ENCODE measurements at places on chromosomes 16 and 17. TPM values are rescaled to one million over a fixed set of nuclear protein-coding genes. Genes with fewer than 3 reads are reported as not detected.

The SEPTIN12 gene
- total RNA-seq, result not detected

The TBC1D3E gene
- total RNA-seq, result not detected

The ZFP3 gene
- total RNA-seq, result 0.96 TPM

The SLC13A2 gene
- total RNA-seq, result not detected

The TMEM235 gene
- total RNA-seq, result not detected

The PARN gene
- 33.2 TPM for total RNA-seq

The PHF23 gene
- total RNA-seq, result 54.9 TPM

The CMTM2 gene
- 0.48 TPM for total RNA-seq

The SRSF2 gene
- 327 TPM for total RNA-seq

The DNAI2 gene
- not detected for total RNA-seq

DNA sequence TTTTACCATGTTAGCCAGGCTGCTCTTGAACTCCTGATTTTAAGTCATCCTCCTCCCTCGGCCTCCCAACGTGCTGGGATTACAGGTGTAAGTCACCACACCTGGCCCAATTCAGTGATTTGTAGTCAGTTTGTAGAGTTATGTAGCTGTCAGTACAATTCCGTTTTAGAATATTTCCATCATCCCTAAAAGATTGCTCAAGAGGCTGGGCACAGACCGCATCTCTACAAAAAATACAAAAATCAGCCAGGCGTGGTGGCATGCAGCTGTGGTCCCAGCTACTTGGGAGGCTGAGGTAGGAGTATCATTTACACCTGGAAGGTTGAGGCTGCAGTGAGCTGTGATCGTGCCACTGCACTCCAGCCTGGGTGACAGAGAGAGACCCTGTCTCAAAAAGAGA, 20.6 kb downstream of the RGS11 start:
- no peak for DNase-seq

DNA sequence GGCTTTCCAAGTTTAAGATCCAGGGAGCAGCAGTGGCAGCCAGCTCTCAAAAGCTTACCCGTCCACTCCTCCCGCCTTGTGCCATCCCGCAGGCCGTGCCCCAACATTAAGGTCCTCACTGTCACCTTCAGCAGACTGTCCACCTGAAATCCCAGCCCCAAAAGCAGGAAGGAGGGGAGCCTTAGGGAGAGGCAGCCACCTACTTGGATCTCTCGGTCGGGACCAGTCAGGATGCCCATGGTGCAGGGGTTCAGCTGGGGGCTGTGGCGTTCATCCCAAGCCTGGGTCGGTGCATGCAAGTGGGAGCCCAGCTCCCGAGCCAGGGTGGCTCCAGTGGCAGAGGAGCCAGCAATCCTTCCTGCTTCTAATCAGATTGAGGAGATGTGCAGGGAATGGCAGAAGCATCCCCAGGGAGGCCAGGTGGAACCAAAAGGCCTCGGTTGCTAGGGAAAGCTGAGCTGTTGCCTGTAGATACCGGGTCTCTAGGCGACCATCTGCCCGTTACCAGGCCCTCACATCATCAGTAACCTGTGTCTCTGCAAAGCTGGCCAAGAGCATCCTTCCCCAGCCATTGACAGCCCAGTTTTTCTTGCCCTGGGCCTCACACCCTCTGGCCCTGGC, 24.6 kb downstream of the CNGB1 start:
- no peak for DNase-seq

DNA sequence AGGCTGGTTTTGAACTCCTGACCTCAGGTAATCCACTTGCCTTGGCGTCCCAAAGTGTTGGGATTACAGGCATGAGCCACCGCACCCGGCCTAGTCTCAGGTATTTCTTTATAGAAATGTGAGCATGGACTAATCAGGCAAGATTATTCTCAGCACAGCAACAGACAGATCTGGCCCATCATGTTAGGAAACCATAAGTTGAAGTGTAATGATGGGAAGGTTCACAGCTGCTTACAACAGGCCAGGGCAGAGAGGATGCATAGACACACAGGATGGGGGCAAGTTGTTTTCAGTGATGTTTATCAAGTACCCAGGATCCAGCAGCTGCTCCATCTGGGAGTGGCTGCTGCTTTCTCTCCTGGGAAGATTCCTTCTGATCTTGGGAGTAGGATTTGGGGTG, 16.6 kb upstream of the NOS2 start:
- no peak for DNase-seq

DNA sequence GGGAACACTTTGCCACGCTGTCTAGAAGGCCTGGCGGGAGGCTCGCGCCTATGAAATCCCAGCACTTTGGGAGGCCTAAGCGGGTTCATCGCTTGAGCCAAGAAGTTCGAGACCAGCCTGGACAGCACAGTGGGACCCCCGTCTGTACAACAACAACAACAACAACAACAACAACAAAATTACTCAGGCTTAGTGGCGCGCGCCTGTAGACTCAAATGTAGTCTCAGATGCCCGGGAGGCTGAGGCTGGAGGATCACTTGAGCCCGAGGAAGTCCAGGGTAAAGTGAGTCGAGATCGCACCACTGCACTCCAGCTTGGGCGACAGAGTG, 297 bp upstream of the SLFN13 start:
- no peak for DNase-seq

DNA sequence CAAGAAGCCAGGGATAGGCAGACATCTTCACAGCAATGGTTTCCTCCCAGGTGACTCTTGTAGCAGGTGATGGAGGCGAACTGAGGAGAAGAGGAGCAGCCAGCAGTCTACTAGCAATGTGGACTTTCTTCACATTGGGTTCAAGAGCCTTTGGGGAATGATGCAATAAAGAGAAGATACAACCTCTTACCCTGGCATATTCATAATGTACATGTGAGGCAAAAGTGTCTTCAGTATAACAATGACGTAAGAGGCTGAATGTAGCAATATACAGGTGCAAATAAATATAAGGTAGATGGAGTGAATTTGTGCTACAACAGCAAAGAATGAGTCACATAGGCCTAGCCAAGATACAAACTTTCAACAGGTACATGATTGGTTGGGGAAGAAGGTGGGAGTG, 70.9 kb upstream of the SOX9 start:
- no peak for DNase-seq

DNA sequence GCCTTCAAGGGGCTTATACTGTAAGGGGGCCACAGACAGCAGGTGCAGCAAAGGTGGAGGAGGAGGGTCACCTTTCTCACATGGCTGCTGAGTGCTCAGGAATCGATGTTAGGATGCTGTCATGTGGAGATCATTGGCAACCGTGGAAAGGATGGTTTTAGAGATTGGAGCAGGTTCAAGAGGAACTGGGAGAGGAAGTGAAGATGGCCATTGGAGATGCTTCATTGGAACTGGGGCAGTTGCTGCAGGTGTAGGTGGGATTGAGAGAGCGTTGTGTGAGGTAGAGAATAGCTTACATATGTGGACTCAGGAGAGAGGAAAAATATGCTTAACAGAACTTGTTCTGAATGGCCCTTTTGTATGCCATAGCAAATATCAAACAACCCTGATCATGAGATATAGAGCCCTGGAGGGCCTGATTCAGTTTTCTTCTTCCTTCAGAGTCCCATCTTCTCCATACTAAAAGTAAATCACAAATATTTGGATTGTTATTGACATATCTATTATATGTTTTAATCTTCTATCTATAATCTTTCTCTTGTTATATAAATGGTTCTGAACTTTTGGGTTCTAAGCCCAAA, 40.8 kb downstream of the LDHD start:
- no peak for DNase-seq

- DNase-seq, result peak; percentile 72
These were observed 12.3 kb upstream of the MEIOB start for GRCh38 chr16:1884155-1884760.

DNA sequence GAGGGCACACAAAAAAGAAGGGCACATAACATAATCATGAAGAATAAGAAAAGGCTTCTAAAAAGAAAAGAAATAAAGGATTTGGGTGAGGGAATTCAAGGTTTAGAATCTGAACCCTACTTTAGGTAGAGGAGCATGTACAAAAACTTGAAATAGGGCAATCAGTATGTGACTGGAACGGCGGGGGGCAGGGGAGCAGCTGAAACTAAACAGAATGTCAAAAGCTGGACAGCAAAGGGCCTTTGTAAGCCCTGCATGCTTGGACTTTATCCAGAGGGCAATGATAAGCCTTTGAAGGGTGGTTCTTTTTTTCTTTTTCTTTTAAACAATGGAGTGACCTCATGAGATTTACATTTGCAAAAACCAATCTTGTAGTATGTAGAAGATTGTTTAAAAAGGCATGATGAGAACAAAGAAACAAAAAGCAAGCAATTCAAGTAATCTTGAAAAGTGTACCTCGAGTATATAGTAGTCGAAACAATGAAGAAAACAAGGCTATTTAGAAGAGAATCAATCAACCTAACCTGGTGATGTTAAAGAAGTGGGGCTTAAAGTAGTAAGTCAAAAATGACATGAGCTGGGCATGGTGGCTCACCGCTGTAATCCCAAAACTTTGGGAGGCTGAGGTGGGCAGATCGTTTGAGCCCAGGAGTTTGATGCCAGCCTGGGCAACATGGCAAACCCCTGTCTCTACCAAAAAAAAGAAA, 46.7 kb upstream of the ANKFY1 start:
- DNase-seq, result no peak

GRCh38 chr16:57354311-57354710, 4.3 kb upstream of the CCL22 start:
- no peak for DNase-seq
